ENCODE measurements at places on chromosomes 6 and 20.

DNA sequence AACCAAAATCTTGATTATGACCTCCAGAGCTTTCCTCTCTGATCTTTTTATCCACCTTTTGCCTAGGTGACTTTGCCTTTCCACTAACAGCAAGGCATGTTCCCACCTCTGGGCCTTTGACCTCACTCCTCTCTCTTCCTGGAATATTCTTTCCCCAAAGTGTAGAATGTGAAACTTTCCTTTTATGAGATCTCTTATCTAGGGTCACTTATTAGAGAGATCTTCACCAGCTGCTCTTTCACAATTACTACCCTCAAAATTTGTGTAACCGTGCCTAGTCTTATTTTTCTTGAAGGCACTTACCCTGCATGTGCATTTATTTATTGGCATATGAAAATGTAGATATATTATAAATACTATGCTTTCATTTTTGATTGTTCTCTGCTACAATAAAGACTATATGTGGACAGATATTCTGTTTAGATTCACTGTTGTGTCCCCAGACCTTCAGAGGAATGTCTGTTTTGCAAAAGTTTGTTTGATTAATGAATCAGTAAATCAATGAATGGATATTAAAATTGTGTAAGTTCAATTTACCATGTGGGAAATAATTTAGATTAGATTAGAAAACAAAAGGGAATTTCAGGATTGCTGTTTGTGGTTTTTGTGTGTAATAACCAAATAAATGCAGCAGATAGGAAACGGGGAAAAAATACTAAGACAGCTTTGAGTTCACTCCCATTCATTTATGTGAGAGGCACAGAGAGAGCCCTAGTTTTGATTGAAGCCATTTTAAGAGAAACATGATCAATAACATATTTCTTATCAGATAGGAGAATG, 207.0 kb downstream of the ADGB start:
- DNase-seq, result no peak

DNA sequence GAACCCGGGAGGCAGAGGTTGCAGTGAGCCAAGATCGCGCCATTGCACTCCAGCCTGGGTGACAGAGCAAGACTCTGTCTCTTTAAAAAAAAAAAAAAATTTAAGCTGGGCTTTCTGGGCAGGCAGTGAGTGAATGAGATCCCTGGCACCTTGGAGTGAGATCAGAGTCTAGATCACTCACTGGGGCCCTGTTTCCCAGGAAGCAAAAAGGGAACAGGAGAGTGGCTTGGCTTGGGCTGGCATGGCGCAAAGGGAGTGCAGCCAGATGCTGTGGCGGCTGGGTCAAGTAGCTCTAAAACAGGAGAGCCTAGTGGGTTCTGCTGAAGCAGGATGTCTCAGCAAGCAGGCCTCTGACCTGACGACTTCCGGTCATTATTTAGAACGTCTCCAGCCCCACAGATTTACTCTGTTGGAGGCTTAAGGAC, 10.4 kb downstream of the PLCG1 start:
- DNase-seq, result no peak

DNA sequence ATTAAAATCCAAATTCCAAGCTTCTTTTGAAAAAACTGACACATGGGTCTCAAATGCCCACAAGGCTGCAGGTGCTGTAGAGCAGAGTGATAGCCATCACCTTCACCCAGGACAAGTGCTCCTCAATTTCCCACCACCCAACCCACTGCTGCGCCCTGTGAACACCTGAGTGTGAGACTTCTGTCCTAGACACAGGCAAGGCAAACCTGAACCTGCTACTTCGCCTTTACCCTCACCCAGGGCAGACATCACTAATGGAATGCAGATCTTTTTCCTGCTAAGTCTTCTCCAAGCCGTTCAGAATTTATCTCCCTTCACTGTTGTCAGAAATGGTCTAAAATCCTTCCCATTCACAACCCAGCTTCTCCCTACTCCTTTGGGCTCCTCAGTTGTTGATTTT, 65.9 kb downstream of the PREX1 start:
- no peak for DNase-seq

GRCh38 chr6:122042960-122043735, 356.3 kb upstream of the HSF2 start:
- DNase-seq, result no peak

DNA sequence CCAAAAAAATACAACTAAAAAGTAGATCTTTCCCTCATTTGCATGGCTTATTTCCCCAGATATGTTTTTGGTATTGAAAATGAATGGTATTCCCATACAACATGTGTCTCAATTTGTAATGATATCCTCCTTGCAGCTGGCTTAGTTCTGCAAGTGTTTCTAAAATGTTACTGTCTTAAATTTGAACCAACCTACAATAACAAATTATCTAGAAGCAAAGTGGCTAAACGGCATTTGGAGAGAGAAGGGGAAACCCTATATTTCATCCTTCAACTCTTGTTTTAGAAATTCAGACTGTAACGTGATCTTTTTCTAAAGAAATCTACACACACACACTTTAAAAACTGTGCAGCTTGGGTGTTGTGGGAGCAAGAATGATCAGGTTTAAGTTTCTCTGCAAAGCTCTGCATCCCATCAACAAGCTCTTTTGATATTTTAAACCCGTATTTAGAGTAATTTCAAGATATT, 153.0 kb downstream of the SOBP start:
- DNase-seq, result no peak

- no peak for DNase-seq
Observed at GRCh38 chr20:63896264-63897105, 1.6 kb downstream of the DNAJC5 start.

- DNase-seq, result no peak
Observed at GRCh38 chr20:33165416-33166055, 2.4 kb upstream of the BPIFA2 start.

- no peak for DNase-seq
Observed at GRCh38 chr20:48194583-48194982, 409.3 kb upstream of the SULF2 start.

- DNase-seq, result no peak
Observed at GRCh38 chr6:53107091-53107490, 41.5 kb downstream of the GCM1 start.

- DNase-seq, result no peak
Observed at GRCh38 chr6:34496103-34496685, 30.3 kb downstream of the PACSIN1 start.

DNA sequence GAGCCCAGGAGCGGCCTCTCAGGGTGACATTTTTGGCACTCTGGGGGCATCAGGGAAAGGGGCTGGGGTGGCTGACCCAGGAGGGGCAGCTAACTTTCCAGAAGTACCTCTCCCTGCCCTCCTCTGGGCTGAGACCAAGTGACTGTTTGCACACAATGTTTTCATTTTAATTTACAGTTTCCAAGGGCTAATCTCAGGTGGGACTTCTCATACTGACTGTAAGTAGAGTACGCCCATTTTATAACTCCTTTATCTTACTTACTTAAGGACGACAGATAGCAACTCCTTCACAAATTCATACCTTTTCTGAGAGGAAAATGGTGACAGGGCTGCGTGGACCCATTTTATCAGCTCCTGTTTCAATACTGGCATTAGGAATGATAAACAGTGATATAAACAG, 172.9 kb upstream of the EXOC2 start:
- no peak for DNase-seq

GRCh38 chr6:140586426-140587061, 1212.1 kb upstream of the CITED2 start:
- peak; percentile 20 for DNase-seq

- DNase-seq, result no peak
Observed at GRCh38 chr6:13681305-13682061, 30.2 kb downstream of the RANBP9 start.

DNA sequence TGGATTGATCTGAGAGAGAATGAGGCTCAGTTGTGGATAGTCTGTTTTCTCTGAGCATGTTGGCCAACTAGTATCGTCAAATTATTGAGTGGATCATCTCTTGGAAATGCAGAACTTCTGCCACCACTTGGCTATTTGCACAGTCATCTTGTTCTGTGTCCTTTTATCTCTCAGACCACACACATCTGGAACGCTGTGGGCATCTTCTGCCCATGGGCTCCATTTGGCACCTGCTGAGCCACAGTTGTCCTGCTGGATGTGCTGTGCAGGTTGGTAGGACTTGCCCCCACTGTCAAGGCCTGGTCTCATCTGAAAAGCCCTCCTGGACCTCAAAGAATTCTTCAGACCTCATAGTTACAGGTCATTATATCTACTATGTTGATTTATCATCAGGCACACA, 16.7 kb upstream of the C20orf144 start:
- no peak for DNase-seq

DNA sequence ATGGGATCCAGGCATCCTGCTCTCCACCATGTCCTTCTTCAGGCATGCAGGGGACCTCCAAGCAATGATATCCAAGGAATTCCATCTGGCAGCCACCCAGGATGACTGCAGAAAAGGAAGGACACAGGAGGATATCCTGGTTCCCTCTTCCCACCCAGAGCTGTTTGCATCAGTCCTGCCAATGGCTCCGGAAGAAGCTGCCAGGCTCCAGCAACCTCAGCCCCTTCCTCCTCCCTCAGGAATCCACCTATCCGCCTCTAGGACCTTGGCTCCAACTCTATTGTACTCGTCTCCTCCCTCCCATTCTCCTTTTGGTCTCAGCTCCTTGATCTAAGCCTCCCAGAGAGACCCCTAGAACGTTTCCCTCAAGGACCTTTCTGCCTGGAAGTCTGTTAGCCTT, 733 bp upstream of the PSORS1C2 start:
- no peak for DNase-seq

GRCh38 chr6:29941916-29942274, 437 bp upstream of the HLA-A start:
- DNase-seq, result no peak

- no peak for DNase-seq
Observed at GRCh38 chr6:167493310-167493709, 168.4 kb downstream of the TTLL2 start.

- DNase-seq, result no peak
Observed at GRCh38 chr6:31187780-31188194, 17.3 kb upstream of the POU5F1 start.

DNA sequence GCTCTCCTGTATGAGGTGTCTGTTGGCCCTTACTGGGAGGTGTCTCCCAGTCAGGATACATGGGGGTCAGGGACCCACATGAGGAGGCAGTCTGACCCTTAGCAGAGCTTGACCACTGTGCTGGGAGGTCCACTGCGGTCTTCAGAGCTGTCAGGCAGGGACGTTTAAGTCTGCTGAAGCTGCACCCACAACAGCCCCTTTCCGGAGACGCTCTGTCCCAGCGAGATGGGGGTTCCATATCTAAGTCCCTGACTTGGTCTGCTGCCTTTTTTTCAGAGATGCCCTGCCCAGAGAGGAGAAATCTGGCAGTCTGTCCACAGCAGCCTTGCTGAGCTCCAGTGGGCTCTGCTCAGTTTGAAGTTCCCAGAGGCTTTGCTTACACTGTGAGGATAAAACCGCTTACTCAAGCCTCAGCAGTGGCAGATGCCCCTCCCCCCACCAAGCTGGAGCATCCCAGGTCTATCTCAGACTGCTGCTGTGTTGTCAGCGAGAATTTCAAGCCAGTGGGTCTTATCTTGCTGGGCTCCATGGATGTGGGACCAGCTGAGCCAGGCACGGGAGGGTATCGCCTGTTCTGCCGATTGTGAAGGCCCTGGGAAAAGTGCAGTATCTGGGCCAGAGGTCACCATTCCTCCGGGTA, 36.3 kb upstream of the IBTK start:
- no peak for DNase-seq

GRCh38 chr6:137480431-137480830, 13.8 kb downstream of the OLIG3 start:
- no peak for DNase-seq

GRCh38 chr6:58290177-58290576, 972.7 kb downstream of the PRIM2 start:
- DNase-seq, result no peak

- no peak for DNase-seq
Observed at GRCh38 chr6:31945507-31946369, at the start of gene CFB. CFB (plus strand) TSS chr6:31946095; CDS start chr6:31946222, 127 bp downstream.

GRCh38 chr20:57702521-57702920, 7.3 kb downstream of the PMEPA1 start:
- DNase-seq, result no peak

DNA sequence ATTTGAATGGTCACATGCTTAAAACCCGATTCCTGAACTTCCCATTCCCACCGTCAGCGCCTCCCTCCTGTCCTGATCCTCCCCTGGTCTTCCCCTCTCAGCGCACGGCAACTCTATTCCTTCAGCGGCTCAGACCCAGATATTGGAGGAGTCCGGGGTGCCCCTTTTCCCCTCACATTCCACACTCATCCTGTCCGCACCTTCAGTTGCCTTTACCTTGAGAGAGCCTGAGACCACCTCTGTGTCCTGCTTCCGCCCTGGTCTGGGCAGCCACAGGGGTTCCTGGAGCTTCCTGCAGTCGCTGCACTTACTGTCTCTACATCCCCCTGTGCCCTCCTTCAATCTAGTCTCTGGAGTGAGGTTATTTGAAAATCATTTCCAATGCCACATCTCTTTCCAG, 193.4 kb downstream of the BCAS1 start:
- DNase-seq, result no peak

DNA sequence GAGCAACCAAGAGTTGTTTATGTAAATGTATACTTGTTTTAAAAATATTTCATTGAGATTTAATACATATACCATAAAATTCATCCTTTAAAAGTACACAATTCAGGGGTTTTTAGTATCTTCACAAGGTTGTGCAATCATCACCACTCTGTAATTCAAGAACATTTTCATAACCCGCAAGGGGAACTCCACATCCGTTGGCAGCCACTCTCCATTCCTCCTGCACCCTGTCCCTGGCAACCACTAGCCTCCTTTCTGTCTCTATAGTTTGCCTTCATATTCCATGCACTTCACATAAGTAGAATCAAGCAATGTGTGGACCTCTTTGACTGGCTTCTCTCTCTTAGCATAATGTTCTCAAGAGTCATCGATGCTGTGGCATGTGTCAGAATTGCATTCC, 104.2 kb upstream of the PDE10A start:
- no peak for DNase-seq

GRCh38 chr6:155103816-155104366, 108.8 kb downstream of the TIAM2 start:
- DNase-seq, result no peak

DNA sequence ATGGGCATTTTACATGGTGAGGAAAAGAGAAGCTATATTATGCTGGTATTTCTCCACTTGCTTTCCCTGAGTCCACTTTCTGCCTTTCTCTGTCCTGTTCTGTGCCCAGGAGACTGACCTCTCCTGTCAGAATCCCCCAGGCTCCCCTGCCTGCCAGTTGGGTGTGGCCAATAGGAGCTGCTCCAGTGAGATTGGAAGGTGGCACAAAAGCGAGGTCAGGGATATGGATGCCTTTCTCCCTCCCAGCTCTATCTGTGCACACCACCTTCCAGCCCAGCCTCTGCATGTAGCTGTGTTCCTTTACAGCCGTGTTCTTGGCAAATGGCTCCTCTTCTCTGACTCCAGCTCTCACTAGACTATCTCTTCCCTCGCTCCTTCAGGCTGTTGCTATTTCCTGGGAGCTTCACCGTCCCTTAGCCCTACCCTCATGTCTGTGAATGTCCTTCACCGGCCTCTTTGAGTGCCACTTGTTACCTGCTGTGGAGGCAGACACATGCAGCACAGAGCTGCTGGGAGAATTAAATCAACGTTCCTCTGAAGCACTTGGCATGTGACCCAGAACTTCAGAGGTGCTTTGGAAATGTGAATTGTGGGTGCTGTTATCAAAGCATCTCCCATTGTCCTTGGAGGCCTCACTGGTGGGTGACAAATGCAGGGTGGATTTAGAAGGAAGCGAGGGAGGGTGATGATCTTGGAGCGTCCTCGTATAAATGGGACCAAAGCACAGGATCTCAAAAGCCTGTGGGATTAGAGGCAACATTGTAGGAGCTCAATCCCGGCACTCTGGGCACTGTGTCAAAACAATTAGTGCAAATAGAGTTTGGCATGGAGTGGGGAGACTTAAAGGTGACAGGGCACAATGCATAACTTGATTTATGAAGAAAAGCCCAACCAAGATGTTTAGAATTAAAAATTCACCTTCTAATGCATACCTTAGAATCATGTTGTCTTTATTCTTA, 28.9 kb upstream of the RALGAPA2 start:
- peak; percentile 32 for DNase-seq

All from NCI-H187 (cell line).